ENCODE measurements at places on chromosomes 7 and 10.
A peak's percentile ranks its signal among the peaks of the same experiment; 100 is the strongest.

- DNase-seq: no peak
Measured at GRCh38 chr10:108989976-108990375, 933.3 kb downstream of the XPNPEP1 start.

- DNase-seq: no peak
Measured at GRCh38 chr10:21637795-21638194, 103.8 kb downstream of the MLLT10 start.

GRCh38 chr10:100508691-100509150, 10.9 kb downstream of the SEC31B start:
- DNase-seq: peak; percentile 69

DNA sequence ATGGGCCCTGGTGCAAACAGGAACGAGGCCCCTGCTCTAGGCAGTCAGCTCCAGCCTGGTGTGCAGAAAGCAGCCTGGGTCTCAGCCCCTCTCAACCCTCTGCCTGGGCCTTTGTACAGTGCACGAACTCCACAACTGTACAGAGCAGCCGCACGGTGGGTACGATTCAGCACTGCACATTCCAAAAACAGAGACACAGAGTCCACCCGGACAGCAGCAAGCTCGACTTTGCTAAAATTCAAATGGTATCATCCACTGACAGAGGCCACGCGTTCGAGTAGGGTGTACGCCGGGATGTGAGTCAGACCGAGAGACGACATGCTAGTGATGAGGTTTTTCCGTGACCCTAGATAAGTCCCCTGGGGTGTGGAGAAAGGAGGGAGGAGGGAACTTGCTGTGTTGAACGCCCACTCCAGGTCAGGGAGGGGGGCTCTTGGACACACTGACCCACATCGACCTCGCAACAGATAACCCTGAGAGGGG, 65.6 kb upstream of the PDGFA start:
- DNase-seq: no peak

DNA sequence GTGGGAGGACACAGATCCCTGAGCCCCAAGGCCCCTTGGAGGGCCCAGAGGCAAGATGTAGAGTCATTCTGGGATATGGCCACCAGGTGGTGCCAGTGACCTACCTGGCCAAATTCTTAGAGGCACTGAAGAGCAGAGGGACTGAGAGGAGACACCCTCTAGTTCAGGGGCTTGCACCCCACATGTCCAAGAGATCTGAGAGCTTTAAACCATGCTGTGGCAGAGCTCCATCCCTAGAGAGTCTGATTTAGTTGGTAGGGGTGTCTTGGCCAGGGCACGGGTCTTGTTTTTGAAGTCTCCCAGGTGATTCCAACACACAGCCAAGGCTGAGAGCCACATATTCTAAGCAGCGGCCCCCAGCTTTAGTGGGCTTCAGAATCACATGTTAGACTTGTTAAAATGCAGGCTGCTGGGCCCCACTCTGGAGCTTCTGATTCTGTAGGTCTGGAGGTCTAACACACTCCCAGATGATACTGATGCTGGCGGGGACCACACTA, 52.5 kb downstream of the PRF1 start:
- peak; percentile 55 for DNase-seq

- no peak for DNase-seq
Measured at GRCh38 chr7:112540839-112541577, 60.2 kb downstream of the LSMEM1 start.

- no peak for DNase-seq
Measured at GRCh38 chr7:37601321-37601720, 82.2 kb upstream of the GPR141 start.

DNA sequence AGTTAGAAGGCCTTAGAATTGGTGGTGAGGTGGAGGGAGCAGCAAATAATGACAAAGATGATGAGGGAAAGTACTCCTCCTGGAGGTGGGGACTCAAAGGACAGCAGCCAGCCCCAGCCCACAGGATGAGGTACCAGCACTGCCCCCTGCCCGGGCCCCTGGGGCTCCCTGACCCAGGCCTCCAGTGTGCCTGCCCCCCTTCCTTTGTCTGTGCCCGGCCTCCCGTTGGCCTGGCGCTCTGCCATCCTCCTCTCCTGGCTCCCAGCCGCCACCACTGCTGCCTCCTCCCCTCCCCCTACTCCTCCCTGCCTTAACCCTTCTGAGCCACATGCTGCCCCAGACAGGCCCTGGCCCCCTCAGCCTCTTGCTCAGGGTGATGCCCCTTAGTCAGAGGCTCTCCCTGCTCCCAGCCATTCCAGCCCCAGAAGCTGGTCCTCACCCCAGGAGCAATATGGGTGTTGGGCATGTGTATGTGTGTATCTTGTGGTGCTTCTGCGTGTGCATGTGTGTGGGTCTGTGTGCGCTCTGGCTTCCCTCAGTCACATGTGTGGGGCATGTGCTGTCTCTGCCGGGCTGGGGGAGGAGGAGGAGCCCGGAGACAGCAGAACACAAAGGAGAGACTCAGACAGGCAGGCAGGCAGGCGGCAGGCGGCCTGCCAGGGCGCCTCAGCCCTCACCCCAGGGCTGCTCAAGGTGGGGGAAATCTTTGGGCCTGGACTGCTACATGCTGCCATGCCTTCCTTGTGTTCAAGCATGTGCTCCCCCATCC, 2.6 kb downstream of the LDB1 start:
- peak; percentile 78 for DNase-seq

- no peak for DNase-seq
Measured at GRCh38 chr10:124225029-124225466, 131.7 kb upstream of the CHST15 start.

- DNase-seq: peak; percentile 74
Measured at GRCh38 chr10:71528371-71529206, 131.9 kb downstream of the CDH23 start.

DNA sequence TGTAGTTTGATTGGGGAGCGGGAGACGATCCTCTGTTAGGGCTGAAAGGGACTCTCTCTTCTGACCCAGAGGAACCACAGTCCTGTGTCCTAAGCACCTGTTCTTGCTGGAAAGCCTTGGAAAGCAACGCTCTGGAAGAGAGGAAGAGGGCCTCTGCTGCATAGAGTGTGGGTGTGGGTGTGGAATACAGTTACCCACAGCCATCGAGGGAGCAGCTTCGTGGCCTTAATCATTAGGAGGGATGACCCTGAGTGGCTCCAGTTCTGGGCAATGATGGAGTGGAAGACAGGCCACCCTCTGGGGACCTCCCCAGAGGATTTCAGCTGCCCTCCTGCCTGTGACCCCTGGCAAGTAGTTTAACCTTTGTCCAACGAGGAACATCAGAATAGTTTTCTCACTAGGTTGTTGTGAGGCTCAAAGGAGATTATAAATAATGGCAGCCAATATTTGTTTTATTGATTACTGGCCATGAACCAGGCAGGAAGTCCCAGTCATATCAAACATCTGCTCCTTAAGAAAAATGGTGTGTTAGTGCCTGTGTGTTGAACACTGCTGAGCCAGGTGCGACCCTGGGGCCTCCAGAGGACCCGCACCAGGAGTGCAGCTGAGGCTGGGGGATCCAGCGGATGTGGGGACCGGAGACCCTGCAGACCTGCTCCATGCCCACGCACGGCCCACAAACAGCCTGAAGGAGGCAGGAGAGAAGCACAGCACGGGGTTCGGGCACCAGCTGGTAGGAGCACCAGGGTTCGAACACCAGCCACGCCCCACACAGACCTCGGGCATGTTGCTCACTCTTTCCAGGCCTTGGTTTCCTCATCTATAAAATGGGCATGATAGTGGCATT, 35.6 kb downstream of the FAM241B start:
- DNase-seq: no peak

DNA sequence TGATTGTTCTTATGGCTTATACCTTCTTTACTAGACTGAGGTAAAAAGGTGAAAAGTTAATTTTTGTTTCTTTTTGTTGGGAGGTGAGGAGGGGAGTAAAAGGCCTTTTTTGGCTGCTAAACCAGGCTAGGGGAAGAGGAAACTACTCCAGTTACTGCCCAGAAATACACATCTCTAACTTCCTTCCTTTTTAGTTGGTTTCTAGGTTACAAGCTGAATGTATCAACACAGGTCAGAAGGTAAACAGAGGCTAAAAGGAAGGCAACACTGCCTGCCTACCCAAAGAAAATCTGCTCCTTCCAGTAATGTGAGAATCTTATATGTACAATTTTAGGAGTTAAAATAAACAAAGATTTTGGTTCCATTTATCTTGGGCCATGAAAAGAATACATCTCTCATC, 140.4 kb downstream of the NRBF2 start:
- no peak for DNase-seq

DNA sequence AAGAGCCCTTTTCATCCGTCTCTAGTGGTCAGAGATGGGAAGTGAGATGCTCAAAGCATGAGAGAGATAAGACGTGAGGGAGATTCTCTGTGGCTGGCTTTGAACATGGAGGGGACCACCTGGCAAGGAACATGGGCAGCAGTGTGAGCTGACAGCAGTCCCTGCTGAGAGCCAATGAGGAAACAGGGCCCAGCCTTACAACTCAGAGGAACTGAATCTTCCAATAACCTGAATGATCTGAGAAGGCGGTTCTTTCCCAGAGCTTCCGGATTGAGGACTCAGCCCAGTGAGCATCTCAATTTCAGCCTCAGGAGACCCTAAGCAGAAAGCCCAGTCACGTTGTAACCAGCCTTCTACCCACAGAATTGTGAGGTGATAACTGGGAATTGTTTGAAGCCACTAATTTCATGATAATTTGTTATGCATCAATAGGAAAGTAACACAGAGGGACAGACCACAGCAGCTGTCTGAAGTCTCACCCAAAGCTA, 33.9 kb upstream of the IKZF1 start:
- DNase-seq: no peak

DNA sequence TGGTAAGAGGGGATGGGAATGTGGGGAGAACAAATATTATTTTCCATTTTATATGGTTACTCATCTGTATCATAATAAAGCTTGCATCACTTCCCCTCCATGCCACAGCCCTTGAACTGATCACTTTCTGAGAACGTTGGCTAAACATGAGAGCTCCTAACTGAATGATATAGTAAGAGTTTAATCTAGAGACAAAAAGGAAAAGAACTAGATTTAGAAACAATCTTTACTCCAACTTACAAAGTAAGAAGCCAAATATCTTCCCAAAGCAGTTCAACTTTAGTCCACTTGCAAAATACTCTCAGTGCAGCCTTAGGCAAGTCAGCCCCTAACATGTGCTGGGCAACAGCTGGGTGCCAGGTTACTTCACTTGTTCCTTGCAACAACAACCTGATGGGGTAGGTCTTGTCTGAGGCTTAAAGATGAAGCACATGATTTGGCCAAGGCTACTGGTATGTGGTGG, 20.3 kb downstream of the SMURF1 start:
- no peak for DNase-seq

- no peak for DNase-seq
Measured at GRCh38 chr7:128681794-128682537, 9.9 kb downstream of the GARIN1A start.

- no peak for DNase-seq
Measured at GRCh38 chr10:102410429-102411073, 8.0 kb downstream of the PSD start.

DNA sequence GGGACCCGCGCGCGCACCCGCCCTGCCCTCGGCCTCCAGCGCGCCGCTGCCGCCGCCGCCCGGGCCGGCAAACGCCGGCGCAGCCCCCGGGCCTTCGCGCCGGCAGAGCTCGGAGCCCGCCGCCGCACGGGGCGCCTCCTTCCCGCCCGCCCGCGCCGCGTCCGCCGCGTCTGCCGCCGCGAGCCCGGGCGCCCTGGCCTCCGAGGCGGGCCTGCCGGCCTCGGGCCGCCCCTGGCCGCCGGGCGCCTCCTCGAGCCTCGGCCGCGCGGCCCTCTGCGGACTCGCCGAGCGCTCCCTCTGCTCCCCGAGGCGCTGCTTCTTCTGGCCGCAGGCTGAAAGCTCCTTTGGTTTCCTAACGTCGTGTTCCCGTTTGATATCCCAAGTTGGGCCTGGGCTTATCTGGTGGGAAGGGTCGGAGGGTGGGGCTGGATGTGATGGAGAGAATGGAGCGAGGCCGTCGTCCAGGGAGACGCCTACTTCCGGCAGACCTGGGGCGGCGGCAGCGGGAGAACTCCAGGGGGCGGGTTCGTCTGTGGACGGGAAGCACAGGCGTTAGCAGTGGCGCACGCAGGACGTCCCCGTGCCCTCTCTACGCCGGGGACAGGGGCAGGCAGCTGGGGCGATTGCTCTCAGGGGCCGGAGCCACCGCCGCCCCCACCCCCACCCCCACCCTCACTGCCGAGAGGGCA, 221.0 kb downstream of the PHTF2 start:
- DNase-seq: peak; percentile 58

DNA sequence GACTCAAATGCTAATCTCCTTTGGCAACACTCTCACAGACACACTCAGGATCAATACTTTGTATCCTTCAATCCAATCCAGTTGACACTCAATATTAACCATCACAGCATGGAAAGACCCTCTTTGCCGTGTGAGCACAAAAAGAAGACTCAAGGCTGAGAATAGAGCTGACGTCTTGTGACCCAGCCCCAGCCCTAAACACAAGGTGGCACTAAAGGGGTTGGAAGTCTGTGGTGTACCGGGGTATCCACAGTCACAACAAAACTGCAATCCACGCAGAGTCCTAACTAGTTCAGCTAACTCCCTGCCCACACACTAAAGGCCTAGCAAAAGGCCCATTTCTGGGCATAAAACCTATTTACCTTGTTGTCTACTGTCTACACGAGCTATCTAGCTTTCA, 200.1 kb downstream of the ACTR3B start:
- DNase-seq: no peak

DNA sequence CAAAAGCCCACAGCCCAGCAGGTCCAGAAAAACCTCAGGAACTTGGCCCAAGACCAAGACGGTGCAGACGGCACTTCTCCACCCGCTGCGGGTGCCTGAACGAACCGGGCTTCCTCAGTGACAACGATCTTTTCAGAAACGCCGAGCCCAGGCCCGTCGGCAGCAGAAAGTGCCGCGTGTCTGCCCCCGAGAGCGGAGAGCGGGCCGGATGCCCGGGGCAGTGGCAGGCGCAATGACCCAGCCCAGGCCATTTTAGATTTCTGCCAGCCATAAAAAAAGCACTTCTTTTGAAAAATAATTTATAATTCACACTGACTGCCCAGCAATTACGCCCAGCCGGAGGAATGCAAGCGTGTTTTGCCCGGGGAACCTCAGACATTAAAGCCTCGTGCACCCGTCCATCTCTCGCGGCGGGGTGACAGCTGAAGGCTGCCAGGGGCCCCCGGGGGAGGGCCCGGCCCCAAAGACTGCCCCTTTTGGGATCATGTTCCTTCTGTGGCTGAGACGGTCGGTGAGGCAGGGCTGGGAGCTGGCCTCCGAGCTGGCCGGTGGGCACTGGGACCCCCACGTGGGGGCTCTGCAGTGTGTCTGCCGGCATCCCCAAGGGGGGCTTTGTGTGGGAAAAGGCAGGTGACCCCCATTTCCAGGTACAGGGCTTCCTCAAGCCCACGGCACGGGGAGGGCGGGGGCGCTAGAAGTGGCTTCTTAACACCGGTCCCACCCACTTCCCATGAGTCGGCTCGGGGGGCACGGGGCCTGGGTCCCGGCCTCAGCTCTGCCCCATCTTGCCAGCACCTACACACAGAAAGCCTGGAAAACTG, 71.3 kb upstream of the PDGFA start:
- DNase-seq: peak; percentile 63
